ENCODE measurements at places on chromosomes 3 and 15.
A peak's percentile ranks its signal among the peaks of the same experiment; 100 is the strongest.

DNA sequence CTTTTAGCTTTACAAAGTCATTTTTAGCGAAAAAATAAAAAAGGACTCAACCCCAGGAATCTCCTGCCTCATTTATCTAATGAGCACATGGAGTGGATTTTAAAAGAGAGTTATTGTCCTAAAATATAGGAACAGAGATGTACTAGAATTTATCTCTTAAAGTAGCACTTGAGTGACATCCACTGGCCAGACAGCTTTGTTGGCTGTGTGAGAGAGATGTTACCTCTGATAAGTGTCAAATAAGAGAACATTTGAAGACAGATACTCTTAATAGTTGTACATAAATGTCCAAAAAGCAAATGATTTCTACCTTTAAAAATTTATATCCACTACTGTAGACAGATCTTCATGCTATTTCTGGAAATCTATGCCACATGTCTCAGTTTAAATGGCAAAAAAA lies 12.3 kb upstream of the MFSD1 start:
- peak; percentile 70 for DNase-seq

GRCh38 chr3:167318996-167319615 lies 61.0 kb downstream of the ZBBX start:
- DNase-seq, result no peak

GRCh38 chr15:49473031-49473430 lies 50.0 kb downstream of the FGF7 start:
- DNase-seq, result no peak

DNA sequence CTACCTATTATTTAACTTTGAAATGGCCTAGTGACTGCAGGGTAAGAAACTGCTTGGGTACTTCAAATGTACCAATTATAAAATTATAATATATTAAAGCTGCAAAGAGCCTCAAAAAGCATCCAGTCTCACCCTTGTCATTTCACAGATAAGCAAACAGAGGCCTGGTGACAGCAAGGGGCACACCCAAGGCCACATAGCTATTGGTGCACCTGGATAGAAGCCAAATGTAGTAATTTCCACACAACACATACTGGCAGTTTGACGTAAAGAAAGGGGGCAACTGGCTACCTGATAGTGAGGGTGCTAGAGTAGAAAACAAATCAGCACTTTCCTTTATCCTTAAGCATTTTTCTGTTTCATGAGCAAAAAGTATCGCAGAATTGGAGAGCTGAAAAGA lies 51.1 kb downstream of the IFT57 start:
- DNase-seq, result no peak

- peak; percentile 85 for DNase-seq
These were observed 132.4 kb downstream of the SNRK start for GRCh38 chr3:43418601-43419272.

DNA sequence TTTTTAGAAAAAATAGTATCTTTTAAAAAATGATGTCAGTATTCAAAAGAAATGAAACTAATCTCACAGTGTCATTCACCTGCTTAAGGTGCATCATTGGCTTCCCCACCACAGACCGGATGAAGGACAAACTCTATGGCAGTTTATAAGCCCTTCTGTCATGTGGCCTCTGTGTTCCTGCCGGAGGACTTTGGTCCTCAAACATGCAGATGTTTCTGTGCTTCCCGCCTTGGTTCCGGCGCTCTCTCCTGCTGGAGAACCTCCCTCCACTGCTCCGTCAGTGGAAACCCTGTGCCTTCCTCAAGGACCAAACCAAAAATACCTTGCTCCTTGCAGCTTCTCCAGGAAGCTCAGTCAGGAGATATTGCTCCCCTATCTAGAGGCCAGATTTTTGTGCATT lies 326.3 kb downstream of the UACA start:
- no peak for DNase-seq

GRCh38 chr3:170330366-170330765 lies 27.1 kb upstream of the SKIL start:
- peak; percentile 73 for DNase-seq

- DNase-seq, result peak; percentile 29
These were observed 5.2 kb downstream of the EXOSC7 start for GRCh38 chr3:44981220-44981619.

- no peak for DNase-seq
These were observed 67.6 kb upstream of the PLCL2 start for GRCh38 chr3:16817197-16817596.

DNA sequence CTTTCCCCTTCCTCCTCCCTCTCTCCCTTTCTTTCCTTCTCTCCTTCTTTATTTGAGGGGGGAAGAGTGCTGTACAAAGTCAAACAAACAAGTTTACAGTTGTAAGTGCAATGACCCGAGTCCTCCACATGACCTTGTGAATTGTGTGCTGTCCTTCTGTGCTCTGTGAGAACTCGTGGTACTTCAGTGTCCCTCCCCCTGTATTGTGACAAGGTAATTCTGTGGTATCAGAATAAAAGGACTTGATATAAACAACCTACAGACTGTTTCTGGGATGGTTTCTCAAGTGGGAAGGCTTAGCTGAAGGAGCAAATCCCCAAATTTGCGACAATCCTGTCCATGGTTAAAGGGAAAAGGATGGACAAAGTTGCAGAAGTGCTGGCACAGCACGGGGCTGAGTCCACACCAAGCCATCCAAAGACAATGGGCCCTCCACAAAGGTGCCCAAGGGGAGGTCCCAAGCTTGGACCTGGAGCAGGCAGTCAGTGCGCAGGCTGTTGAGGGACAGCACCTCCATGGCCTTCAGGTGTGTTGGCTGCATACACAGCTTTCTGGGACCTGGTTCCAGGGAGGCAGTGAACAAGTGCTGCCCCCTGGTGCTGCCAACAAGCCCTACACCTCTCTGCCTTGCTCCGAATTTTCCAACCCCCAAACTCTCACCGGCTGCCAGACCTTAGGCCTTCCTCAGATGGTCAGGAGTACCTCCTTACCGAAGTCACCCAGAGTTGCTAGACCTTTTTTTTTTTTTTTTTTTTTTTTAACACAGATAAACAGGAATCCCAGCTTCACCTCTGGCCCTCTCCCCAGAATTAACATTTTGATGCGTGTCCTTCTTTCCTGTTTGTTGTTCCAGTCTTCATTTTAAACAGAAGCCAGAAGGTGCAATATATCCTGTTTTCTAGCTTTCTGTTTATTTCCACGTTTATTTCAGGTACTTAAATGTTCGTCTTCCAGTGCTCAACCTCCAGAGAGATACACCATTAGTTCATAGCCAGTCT lies 2.6 kb upstream of the APEH start:
- peak; percentile 56 for DNase-seq

- no peak for DNase-seq
These were observed 325.6 kb upstream of the AZI2 start for GRCh38 chr3:28674212-28674611.

DNA sequence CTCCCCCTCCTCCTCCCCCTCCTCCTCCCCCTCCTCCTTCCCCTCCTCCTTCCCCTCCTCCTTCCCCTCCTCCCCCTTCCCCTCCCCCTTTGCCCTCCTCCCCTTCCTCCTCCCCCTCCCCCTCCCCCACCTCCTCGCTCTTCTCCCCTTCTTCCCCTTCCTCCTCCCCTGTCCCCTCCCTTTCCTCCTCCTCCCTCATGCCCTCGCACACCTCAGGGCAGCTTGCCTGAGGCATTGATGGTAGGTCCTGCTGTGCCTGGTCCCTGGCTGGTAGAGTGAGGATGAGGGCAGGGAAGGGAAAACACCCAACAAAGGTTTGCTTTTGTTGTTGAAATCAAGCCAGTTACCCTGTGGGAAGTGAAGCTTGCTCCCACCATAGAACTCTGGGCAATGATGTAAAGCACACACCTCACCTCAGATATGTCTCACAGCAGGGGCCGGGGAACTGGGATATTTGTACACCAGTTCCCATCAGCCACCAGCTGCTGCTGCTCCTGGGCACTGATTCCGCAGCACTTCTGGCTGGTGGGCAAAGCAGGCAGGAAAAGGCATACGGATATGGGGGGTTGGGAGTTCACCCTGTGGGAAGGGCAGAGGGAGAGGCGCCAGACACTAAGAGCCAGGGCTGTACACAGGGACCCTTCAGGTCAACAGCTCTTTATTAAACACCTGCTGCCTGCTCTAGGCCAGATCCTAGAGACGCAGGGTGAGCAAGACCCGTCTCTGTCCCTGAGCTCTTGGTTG lies 13.8 kb downstream of the ISG20 start:
- no peak for DNase-seq

- peak; percentile 9 for DNase-seq
These were observed 10.9 kb downstream of the STRIT1 start for GRCh38 chr3:155282385-155283091.

- no peak for DNase-seq
These were observed 11.4 kb downstream of the CLK3 start for GRCh38 chr15:74626752-74627692.

DNA sequence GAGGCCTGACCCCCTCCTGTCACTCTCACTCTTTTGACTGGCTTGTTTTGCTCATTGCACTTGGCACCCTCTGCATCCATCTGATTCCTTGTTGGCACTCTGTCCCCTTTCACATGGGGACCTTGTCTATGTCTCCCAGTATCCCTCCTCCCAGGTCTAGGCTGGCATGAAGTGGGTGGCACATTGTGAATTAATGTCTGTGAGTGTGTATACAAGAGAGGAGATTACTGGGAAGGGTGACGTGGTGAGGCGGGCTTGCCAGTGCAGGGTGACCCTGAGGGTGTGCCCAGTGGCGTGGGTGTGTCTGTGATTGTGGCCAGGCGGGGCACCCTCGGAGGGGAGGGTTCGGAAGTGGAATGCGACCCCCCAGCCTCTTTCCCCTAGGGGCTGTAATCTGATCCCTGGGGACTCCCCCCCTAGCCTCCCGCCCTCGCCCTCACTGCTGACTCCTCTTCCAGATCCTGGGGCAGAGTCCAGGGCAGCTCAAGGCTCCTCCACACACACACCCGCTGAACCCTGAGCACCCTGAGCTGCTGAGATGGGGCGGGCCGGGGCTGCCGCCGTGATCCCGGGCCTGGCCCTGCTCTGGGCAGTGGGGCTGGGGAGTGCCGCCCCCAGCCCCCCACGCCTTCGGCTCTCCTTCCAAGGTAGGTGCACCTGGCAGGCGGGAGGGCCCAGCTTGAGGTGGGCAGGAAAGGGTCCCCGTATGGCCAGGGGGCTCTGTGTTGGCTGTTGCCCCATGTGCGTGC lies at the start of gene SEMA3B:
SEMA3B (plus strand) TSS at position 445 of the 749 bp plus-strand sequence; CDS start at position 539, 94 bp downstream.
- peak; percentile 86 for DNase-seq

Measured in renal cortical epithelial cell (primary cell).